Thoracic aorta (tissue), 2 donors: ENCODE measurements at places on chromosomes 1 and 21. TPM values are rescaled to one million over a fixed set of nuclear protein-coding genes. Genes with fewer than 3 reads are reported as not detected.

PRMT6 gene
- total RNA-seq, result 6.4 TPM

ARF1 gene
- total RNA-seq, result 375 TPM

BRDT gene
- total RNA-seq, result not detected

PYHIN1 gene
- 6.5 TPM for total RNA-seq

AKR7A3 gene
- 3.9 TPM for total RNA-seq

KIAA1614 gene
- 9.8 TPM for total RNA-seq

PRRX1 gene
- total RNA-seq, result 171 TPM

GCSAML gene
- total RNA-seq, result 1.2 TPM
